Activated CD4-positive, CD25-positive, alpha-beta regulatory T cell (primary cell): ENCODE measurements at places on chromosomes 3 and 15.

DNA sequence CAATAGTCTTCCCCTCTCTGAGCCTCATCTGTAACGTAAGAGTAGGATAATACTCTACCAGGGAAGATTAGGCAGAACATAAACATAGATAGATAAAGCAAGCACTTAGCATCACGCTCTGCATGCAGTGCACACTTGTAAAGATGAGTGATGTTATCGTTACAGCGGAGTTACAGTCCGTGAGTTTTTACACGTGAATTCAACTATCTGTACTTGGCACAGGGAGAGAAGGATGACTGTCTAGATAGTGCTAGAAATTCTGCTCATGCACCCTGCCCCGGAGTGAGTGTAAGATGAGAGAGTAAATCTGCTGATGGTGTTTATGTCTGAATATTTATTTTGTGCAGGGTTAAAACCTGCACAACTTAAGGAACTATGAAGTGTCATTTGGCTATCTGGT lies 35.8 kb downstream of the HAPLN3 start:
- no peak for DNase-seq

- no peak for DNase-seq
Measured at GRCh38 chr3:180359061-180359952, 242.7 kb upstream of the TTC14 start.

GRCh38 chr15:88975891-88976290 lies 62.7 kb upstream of the MFGE8 start:
- DNase-seq, result no peak

DNA sequence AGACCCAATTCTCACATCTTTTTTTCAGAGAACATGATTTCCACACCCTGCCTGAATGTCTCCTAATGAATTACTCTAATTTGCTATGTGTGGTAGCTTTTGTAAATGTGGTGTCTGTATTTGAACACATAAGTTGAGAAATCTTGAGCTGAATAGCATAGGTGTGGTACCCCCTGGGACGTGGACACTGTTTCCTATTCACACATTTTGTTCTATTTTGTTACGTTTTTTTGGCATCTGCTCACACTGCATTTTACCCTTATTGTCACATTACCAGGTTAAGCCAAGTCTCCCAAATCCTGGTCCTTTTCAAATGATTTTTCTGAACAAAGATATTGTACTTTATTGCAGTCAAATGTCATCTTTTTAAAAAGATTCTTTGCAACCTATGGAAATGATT lies 6.8 kb upstream of the MAPK6 start:
- no peak for DNase-seq

- no peak for DNase-seq
Measured at GRCh38 chr15:83200162-83200561, 7.5 kb downstream of the HDGFL3 start.

DNA sequence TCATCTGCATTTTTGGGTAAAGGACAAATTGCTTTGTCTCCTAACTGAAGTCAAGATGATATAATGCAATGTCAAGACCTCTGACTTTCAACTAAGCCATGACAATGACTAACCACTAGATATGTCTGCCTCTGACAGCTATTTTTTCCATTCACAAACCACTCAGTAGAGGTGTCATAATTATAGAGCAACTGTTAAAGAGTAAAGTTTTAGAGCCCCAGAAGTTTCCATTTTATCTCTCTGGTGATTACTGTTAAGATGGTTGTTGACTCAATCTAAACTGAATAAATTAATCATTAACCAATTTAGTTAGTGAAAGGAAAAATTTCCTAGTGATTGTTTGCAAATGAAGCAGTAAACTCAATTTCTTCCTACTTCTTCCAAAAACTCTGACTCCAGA lies 779.9 kb downstream of the GRM7 start:
- DNase-seq, result no peak

GRCh38 chr3:13138833-13139145 lies 65.6 kb upstream of the IQSEC1 start:
- DNase-seq, result no peak

DNA sequence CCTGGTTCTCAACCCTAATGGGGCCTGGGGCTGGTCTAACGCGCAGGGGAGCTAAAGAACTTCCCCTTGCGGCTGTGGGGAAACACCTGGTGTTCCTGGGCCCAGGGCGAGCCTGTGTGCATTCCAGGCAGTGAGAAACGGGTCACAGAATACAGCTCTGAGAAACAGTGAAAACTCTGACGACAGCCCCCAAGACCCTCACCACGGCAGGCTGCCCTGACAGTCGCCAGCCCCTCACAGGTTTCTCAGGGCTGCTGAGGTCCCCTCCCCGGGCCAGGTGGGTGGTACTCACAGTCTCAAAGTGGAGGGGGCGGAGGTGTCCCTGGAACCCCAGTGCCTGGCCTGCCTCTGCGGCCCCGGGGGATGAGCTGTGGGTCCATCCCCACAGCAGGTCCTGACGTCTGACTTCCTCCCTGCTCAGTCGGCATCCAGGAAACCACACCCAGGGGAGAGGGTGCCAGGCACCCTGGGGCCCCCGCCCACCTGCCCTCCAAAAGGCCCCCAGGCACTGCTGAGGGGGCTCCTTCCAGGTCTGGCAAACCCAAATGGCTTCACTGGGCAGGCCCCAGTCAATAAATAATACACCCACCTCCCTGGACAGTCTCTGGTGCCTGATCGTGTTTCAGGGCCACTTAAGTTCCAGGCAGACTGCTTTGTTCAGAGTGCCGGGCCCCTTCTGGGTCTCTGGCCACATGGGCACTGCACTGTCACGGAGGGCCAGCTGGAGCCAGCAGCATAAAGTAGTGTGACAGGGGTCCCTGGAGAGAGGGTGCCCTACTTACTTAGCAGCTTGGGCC lies 57.7 kb downstream of the IQSEC1 start:
- peak; percentile 46 for DNase-seq

DNA sequence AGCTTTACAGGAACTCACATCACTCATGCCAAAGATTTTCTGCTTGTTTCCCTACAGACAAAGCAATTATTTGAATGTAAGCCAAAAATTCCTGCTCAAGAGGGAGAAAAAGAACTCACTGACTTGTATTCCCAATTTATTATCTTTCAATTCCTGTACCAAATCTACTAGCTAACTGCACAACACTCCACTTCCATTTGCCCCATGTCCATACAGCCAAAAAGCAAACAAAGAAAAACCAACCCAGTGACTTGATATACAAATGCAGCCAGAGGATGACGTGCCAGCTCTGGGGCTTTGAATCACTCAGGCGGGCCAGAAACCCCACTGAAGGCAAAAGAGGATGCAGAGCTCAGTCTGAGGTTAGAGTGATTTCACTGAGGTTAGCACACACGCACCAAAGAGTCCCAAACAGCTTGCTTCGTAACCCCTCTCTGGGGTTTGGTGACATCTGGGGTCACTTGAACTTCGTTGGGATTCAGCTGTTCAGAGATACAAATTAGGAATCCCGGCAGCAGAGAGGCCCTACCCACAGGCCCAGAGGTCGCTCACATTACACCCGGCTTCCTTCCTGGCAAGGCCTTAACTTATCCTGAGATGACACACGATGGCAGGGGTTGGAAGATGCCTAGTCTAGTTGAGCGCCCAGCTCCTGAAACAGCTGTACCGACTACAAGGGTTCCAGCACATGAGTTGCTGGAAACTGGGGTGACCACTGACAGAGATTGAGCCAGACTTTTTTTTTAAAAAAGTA lies 1.6 kb downstream of the RFTN1 start:
- peak; percentile 30 for DNase-seq

GRCh38 chr15:80679804-80680175 lies 15.3 kb upstream of the ABHD17C start:
- no peak for DNase-seq

DNA sequence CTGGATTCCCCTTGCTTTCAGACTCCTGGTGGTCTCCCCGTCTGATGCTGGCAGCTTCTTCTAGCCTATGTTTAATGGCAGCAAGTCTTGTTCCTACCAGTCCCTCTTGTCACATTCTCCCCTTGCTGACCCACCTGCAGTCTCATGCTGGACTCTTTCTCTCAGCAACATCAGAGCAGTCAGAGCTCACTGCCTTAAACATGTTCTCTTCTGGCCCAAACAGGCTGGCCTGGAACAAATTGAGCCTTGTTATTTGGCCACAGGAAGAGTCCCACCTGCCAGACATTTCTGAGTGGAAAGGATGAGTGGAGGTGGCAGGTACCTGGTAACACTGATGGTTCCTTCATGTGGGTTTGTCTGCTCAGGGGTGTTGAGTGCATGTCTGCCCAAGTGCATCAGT lies 59.2 kb upstream of the APEH start:
- DNase-seq, result no peak

- no peak for DNase-seq
Measured at GRCh38 chr3:25781758-25782594, 1.3 kb downstream of the NGLY1 start.

DNA sequence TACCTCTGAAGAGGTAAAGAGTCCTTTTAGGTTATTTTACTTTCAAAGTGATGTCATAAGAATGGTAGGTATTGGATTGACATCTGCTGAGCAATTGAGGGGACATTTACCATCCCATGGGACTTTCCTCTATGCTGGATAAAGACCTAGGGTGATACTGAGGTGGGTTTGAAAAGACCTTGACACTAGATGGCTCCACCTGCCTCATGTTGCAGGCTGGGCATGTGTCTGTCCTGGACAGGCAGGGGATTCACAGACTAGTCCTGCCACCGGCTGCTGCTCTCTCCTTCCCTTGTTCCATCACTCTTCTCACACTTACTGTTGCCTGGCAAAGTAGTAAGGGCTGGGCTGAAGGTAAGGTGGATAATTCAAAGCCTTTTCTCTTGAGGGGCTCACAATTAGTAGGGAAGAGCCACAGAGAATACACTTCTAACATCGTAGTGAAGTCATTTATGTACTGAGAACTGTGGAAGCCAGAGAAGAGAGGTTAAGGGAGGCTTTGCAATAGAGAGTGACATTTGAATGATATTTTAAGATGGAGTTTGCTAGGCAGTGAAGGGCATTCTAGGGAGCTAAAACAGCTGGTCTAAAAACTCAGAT lies 27.7 kb downstream of the TRAK1 start:
- DNase-seq, result no peak

- DNase-seq, result no peak
Measured at GRCh38 chr15:57619746-57620145, 28.0 kb downstream of the MYZAP start.

DNA sequence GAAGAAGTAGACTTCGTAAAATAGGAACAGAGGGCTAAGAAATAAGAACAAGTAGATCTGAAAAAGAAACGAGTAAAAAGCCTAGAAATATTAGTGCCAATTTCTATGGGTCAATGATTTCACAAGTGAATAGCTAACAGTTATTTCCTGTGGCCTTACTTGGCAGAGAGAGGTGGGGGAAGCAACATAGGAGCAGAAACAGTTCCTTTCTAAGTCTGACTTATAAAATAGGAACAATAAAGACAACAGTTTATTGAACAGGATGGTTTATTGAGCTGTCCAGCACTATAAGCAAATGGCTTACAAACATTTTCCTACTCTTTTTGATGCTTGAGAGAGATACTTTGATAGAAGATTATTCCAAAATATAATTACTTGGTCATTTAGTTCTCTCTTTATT lies 37.9 kb downstream of the AGTR1 start:
- DNase-seq, result no peak

- no peak for DNase-seq
Measured at GRCh38 chr15:86558252-86558651, 478.6 kb downstream of the AGBL1 start.

DNA sequence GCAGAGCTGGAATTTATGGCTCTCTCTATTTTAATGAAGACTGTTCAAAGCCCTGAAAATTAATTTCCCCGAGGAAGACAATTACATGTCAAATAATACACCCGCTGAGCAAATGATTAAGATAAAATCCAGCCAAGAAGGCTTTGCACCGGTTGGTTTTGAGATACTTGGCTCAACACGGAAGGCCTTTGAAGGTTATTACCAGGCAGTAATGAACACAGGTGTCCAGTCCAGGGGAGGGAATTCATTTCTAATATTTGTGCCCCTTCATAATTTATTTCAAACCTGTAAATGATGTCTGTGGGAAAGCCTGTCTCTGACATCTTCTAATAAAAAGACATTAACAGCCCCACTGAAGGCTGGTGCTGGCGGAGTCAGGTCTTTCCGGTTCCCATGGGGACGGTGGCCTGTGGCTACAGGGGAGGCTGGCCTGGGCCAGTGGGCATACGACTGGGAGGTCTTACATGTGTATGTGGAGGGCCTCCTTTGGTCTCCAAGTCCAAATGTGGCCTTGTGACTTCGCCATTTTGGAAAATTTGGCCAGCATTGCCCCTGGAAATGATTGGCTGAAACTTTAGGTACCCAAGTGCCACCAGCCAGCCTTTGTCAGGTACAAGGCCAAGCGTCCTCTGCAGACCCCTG lies 49.9 kb upstream of the IQSEC1 start:
- no peak for DNase-seq

- DNase-seq, result no peak
Measured at GRCh38 chr3:109059264-109059663, 58.7 kb downstream of the MORC1 start.

DNA sequence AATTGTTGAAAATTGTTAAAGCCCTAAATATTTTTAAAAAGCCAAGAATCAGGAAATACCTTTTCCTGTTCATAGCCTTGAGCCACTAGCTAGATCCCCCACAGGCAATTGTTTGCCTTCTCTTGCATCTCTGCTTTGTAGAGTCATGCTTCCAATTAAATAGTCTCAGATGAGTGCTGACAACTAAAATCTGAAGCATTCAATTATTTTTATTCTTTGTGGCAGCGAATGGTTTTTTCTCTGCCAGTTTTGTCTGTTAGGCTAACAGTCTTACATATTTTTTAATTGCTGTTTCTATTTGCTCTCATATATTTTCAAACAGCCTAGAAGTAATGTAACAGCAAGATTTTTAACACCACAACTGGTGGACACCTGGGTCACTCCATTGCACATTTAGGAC lies 277.1 kb upstream of the GBE1 start:
- no peak for DNase-seq

DNA sequence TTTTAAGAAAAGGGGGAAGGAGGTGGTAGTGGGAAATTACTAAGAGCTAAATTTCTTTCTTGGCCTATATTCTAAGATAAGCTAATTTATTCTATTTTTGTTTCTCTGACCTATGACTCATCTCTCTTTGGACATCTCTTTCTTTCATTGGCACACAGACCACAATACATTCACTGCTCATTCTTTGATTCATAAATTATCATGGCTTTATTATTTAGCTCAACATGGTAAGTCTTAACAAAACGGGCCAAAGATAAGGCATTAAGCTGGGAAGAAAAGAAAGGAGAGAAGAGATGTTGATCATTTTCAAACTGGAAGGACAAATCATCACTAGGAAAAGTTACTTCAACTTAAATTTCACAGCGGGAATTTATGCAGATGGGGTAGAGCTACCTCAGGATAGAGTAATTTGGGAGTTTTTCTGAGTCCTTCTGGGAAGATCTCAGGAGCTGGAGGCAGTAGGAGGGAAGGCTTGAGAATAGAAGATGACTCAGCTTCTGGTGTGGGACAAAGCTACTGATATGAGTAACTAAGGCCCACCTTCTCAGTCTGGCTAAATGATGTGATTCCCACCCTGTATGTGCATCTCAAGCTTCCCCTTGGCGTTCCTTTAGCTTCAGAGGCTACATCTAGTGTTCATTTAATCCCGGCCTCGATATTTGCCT lies 7.5 kb upstream of the ALCAM start:
- DNase-seq, result no peak

DNA sequence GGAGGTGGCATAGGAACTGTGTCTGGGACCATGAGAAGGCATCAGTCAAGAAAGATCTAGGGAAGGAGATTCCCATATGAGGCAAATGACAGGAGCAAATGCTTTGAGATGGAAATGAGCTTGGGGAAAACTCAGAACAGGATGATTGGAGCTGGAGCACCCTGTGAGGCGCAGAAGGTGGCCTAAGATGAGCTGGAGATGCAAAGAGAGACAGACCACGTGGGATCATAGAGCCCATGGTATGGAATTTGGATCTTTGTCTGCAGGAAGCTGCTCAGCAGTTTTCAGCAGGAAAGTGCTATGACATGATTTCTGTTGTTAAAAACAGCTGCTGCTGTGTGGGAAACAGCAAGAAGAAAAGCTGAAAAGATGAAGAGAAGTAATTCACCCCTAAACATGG lies 310.6 kb downstream of the MAGI1 start:
- no peak for DNase-seq
